Dermis blood vessel endothelial cell (primary cell): ENCODE measurements at places on chromosomes 6 and 20. TPM values are rescaled to one million over a fixed set of nuclear protein-coding genes. Genes with fewer than 3 reads are reported as not detected.

LY6G6D gene
- not detected in 2 replicates for total RNA-seq

DNA sequence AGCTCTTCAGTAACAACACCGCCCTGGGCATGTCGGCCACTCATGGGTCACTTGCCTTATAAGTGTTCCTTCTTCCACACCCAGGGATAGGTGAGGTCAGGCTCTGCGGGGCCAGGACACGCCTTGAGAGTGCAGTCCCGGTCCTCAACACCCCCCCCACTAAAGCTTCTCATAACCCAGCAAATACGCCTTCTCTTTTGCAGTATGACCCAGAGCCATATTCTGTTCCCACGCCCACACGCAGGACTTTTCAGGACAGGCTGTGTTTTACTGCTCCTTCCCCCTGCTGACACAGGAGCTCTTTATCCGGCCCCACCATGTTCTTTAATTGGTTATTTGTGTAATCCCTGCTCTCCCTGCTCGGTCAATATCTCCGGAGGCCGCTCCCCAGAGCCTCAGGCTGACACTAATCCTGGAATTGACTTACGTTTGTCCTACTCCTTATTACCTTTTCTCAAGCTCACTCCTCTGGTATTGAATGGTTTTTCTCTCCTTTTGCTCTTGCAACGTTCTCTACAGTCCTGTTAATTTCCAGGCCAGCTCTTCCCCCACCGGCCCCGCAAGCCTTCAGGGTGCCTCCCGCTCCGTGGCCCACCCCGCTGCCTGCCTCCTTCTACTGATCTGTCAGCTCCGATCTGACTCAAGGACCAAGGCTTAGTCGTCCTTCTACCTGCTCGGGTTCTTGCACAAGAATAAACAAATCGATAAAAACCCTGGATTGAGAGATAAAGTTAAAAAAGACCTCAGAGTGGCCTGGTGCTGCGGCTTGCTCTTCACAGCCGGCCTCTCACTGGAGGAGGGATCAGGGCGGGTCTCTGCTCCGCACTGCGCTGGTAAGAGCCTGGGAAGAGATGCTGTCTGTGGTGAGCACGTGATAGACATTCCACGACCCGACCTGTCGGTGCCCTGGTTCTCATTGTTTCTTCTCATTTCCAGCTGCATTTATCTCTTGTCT, 357.5 kb downstream of the ZFAND3 start:
- DNase-seq: no peak

MUC21 gene
- total RNA-seq: not detected in 2 replicates

DNA sequence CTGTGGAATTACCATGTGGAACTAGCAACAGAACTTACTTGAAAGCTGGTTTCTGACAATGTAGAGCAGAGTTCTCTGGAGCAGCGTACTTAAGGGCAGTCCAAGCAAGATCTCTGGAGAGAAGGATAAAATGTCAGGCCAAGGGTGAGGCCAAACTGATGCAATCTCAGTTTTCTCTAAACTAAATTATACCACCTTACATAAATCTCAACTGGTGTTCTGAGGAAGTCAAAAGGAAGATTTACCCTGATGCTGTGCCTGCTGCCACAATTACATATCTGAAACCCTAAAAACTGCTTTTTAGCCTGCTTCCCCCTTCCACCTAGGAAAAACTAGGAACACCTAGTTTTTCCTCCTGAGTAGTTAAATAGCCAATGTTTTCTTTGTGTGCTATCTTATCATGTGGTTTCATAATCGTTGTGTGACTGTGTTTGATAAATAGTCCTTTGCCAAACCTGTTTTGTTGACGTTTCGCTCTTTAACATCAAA, 28.1 kb downstream of the NCOA7 start:
- DNase-seq: no peak

DNA sequence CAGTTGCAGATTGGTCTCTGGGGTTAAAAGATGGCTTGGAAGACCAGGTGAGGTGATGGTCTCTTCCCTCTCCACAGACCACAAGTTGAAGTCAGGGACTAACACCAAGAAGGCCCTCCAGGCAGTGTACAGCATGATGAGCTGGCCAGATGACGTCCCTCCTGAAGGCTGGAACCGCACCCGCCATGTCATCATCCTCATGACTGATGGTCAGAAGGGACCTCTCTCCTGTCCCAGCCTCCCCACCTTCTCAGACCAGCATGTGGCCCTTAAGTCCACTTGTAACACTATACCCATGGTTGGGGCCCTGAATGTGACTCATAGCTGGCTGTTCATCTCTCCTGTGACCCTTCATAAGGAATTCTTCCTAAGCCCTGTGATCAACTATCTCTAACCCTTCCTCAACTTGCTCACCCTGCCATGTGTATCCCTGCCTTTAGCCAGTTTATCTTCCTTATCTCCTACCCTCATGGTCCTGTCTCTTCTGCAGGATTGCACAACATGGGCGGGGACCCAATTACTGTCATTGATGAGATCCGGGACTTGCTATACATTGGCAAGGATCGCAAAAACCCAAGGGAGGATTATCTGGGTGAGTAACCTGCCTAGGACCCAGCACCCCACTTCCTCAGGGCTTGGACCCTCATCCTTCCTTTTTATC, 3.0 kb downstream of the CFB start:
- DNase-seq: no peak

DNA sequence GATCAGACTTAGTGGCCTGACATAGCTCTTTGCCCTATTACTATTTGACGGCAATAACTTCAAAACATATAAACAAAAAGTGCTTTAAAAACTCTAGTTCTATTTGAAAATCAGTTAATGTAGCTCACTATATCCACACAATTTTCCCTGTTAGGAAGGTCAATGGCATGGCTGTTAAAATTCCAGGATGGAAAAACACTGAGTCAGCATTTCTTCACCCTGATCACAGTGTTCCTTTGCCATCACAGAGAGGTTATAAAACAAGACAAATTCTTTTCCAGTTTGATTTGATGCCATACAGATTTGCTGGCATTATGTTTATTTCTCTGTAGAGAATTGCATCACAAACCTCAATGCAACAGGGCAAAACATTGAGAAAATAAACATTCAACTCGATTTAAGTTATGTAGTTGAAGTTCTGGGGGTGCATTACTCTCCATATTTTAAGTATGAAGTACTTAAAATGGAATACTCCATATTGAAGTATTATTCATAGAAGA, 253.7 kb upstream of the HSF2 start:
- DNase-seq: no peak

DNA sequence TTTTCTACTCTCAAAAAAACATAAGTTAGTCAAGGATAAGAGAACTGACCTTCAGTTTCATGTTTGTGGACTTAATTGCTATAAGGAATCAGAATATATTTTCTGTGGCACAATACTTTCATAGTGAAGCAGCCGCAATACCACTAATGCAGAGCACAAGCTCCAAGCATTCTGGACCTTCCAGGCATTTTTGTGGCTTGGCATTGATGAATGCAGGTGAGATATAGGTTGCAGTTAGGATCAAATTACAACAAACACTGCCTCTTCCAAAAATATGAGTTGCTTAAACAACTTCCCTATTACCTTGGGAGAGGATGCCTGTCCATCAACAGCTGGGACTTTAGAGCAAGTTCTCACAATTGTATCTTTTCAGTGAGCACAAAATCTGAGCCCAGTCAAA, 162.8 kb upstream of the RSPO3 start:
- DNase-seq: no peak

DNA sequence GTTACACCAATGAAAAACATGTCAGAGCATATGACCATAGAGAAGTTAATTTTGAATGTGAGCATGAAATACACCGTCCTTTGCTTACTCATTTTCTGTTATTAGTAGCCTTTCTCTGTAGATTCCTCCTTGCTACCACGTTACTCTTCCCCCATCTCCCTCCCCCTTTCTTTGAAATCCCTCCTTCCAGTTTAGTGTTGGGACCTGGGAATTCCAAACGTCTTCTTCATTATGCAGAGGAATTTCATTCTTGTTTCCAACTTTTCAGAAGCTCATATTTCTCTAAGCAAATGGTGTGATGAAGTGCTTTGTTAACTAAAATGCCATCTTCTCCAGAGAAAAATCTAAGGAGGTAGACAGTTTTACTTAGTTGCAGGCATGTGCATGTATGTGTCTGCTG, 122.4 kb downstream of the MCHR2 start:
- no peak for DNase-seq

DNA sequence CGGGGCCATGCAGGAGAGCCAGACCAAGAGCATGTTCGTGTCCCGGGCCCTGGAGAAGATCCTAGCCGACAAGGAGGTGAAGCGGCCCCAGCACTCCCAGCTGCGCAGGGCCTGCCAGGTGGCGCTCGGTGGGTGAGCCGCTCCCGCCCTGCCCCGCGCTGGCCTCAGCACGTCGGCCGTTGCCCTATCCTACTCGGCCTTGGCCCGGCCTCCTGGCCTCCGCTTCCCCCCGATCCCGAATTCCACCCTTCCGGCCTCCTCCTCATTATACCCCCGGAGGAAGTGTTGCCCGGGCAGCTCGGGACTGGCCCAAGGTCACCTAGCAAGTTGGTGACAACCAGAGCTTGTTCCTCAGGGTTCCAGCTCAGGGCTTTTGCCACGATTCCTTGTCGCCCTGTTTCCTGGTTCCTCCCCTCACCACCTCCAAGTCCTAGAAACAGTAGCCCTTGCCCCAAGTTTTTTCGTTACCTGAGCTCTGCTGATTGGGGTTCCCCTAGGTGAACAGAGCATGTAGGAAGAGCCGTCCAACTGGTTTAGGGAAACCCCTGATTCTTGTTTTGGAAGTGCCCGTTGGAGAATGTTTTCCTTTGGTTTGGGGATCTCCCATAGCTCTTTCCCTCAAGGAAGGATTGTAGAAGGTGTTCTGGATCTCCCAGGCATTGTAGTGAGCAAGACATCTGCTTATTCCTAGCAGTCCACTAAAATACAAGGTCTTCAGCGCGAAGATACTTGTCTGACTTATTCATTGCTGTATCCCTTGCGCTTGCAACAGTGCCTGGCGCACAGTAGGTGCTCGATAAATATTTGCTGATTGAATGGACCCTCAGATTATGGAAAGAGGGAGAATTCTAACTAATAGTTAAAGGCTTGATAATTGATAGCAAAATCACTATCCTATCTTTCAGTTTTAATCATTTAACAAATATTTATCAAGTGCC, 641 bp downstream of the ARFGEF2 start:
- peak; percentile 59 for DNase-seq

ADGB gene
- not detected in 2 replicates for total RNA-seq

FOXQ1 gene
- not detected in 2 replicates for total RNA-seq
